ENCODE measurements at places on chromosomes 1 and 21.
A peak's percentile ranks its signal among the peaks of the same experiment; 100 is the strongest.

- H3K4me3 ChIP-seq: no peak overlapping the region
- no peaks in the 10 kb centered on the region for H3K27me3 ChIP-seq
Measured at GRCh38 chr1:208848854-208849253, 604.7 kb upstream of the PLXNA2 start.

DNA sequence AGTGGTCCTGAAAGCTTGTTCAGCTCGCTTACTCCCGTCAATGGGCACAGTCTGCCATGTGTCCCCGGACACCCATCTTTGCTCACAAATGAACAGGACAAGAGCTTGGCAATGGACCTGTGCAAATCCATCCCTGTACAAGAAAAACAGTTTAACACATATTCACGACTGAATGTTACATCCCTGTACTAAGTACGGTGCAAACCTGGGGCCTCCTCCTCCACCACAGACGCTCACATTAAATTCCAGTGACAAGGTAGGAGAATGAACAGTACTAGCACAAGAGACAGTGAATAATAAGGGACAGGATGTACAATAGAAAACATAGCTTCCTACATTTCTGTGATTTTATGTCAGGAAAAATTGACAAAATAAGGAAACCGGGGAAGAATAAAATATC, 187.7 kb downstream of the ASTN1 start:
- no peaks in the 10 kb centered on the region for H3K4me1 ChIP-seq
- H3K4me3 ChIP-seq: no peak overlapping the region
- no peaks in the 10 kb centered on the region for H3K27me3 ChIP-seq
- no peak for DNase-seq
- no peak overlapping the region for H3K27ac ChIP-seq

- no peak for DNase-seq
- H3K4me1 ChIP-seq: peaks cover 3% of the 10 kb centered on the region
- H3K36me3 ChIP-seq: peaks cover 23% of the 10 kb centered on the region
Measured at GRCh38 chr1:46642115-46642680, 25.6 kb upstream of the MOB3C start.

GRCh38 chr1:168921629-168922028, 184.9 kb upstream of the ATP1B1 start:
- DNase-seq: no peak
- no peak overlapping the region for H3K27ac ChIP-seq
- H3K36me3 ChIP-seq: no peaks in the 10 kb centered on the region
- H3K4me1 ChIP-seq: peaks cover 8% of the 10 kb centered on the region

- no peaks in the 10 kb centered on the region for H3K36me3 ChIP-seq
- H3K4me3 ChIP-seq: no peak overlapping the region
- no peaks in the 10 kb centered on the region for H3K4me1 ChIP-seq
- no peak overlapping the region for H3K27ac ChIP-seq
- peaks cover 68% of the 10 kb centered on the region for H3K27me3 ChIP-seq
- DNase-seq: no peak
Measured at GRCh38 chr1:5620418-5620817, 371.8 kb downstream of the NPHP4 start.

GRCh38 chr1:209086486-209087192, 496.9 kb upstream of the CAMK1G start:
- no peak for DNase-seq
- H3K4me1 ChIP-seq: no peaks in the 10 kb centered on the region

DNA sequence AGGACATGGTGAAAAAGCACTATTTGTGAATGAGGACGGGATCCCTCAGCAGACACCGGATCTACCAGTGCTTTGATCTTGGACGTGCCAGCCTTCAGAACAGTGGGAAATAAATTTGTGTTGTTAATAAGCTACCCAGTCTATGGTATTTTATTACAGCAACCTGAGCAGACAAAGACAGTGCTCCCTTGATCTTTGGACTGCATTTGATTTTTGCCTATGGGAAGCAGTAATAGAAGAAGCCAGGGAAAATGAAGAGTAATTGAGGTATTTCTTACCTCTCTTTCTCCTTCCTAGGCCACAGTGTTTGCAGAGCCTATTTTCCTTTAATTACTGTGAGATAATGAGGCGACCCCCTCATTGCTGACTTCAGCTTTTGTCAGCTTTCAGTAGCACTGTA, 87.9 kb downstream of the PDE4B start:
- H3K27ac ChIP-seq: no peak overlapping the region
- no peak overlapping the region for H3K4me3 ChIP-seq
- no peak for DNase-seq
- H3K27me3 ChIP-seq: peaks cover 11% of the 10 kb centered on the region
- H3K36me3 ChIP-seq: no peaks in the 10 kb centered on the region

- no peak for DNase-seq
- no peaks in the 10 kb centered on the region for H3K27me3 ChIP-seq
- H3K36me3 ChIP-seq: peaks cover 3% of the 10 kb centered on the region
- H3K4me1 ChIP-seq: peaks cover 14% of the 10 kb centered on the region
- no peak overlapping the region for H3K4me3 ChIP-seq
- no peak overlapping the region for H3K27ac ChIP-seq
Measured at GRCh38 chr1:207067665-207068064, 14.6 kb downstream of the PFKFB2 start.

DNA sequence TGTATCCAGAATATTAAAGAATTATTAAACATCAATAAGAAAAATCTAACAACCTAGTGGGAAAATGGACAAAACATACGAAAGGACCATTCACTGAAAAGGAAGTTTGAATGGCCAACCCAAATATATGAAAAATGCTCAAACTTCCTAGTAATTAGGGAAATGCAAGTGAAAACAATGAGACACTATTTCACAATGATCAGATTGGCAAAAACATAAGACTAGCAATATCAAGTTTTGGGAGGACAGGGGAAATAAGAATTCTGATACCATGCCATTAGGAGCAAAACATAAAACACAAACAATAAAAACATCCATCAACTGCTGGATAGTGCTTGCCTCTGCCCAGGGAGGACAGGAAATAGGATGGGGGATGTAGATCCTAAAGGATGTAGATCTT, 14.3 kb downstream of the XCL2 start:
- peak overlapping the region; percentile 53 for H3K4me3 ChIP-seq
- peaks cover 31% of the 10 kb centered on the region for H3K4me1 ChIP-seq
- H3K27ac ChIP-seq: peak overlapping the region; percentile 34
- DNase-seq: no peak
- no peaks in the 10 kb centered on the region for H3K27me3 ChIP-seq

- H3K4me3 ChIP-seq: no peak overlapping the region
- no peak overlapping the region for H3K27ac ChIP-seq
- peaks cover 12% of the 10 kb centered on the region for H3K27me3 ChIP-seq
- DNase-seq: no peak
- H3K4me1 ChIP-seq: no peaks in the 10 kb centered on the region
- H3K36me3 ChIP-seq: no peaks in the 10 kb centered on the region
Measured at GRCh38 chr1:90671741-90672140, 45.4 kb downstream of the BARHL2 start.

DNA sequence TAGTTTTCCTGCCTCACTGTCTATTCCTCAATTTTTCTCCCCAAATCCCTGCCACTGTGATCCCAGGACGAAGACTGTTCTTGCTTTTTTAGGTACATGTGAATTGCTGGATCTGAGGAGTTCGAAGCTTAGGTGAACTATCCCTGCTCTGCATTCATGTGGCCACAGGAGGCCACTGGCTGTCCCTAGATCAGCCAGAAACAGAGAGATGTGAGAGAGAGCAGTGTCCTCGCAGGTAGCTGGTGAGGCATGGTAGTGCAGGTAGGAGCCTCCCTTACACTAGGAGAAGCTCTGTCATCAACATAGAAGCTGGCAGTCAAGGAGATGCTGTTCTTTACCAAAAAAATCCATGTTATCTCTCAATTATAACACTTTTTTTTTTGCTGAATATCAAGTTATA, 71.5 kb downstream of the USP24 start:
- peaks cover 4% of the 10 kb centered on the region for H3K36me3 ChIP-seq
- peaks cover 7% of the 10 kb centered on the region for H3K4me1 ChIP-seq
- no peak overlapping the region for H3K4me3 ChIP-seq
- no peak for DNase-seq
- H3K27me3 ChIP-seq: no peaks in the 10 kb centered on the region
- no peak overlapping the region for H3K27ac ChIP-seq

Measured in T-helper 17 cell (primary cell).